Stimulated activated CD4-positive, alpha-beta T cell treated with anti-CD3 and anti-CD28 coated beads, TNF-alpha, amount 100 ng/mL, for 48 hours (primary cell): ENCODE measurements at places on chromosomes 12 and 14.

DNA sequence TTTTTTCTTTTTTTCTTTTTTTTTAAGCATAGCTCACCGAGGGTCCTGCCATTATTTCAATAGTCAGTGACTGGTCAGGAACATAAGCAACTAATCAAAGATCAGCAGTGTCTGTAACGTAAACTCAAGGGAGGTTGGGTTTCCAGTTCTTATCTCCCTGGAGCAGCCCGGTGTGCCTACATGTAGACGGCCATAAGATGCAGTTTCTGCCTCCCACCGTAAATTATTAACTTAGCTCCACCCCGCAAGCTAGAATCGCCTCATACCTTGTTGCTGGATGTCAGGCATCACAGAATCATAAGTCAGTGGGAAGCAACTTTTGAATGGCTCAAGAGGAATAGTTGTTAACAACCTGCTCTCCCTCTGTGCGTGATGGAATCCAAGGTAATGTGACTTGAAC lies at the start of gene MYO1H:
TSS of gene MYO1H (plus strand) at position 312 of the 400 bp plus-strand sequence. CDS start at position 373, 61 bp downstream.
- DNase-seq = no peak

GRCh38 chr12:93857991-93858447 lies 180.8 kb downstream of the CRADD start:
- no peak for DNase-seq

- no peak for DNase-seq
Measured at GRCh38 chr12:13000925-13001774, 1.1 kb upstream of the HEBP1 start.

DNA sequence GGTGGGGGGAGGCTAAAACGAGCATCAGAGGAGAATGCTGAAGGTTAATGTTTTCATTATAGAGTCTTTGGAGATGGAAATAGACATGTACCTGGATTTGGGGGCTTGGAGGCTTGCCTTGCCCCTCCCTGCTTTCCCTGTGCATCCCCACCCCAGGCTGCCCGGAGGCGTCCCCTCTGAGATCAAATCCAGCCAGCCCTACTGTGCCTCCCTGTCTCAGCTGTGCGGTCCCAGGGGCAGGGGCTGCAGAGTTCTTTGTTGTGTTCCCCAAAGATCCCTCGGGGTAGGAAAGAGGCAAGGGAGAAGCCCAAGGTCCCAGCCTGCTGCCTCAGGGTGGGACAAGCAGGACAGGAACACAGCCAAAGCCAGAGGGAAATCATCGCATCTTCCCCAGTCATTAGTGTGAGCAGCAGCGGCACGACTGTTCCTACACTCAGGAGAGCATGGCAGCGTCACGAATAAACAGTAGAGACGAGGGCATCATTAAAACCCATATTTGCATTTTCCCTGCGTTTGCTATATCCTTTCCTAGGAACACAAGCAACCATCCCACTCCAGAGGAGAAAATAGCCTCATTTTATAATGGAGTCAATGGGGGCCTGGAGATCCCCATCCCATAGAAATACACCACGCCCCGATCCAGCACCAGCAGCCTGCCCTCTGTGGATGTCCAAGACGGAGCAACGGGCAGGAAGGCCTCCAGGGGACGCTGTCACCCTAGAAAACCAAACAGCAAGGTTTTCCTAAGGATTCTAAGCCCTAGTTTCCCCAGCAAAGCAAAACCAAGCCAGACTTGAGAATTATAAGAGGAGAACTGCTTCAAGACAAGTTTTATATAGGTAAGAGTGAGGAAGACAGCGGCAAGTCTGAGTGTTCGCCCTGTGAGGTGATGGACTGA lies 32.4 kb downstream of the ANO2 start:
- DNase-seq = no peak
